Body of pancreas (tissue), 4 donors: ENCODE measurements at places on chromosomes 4 and X.

DNA sequence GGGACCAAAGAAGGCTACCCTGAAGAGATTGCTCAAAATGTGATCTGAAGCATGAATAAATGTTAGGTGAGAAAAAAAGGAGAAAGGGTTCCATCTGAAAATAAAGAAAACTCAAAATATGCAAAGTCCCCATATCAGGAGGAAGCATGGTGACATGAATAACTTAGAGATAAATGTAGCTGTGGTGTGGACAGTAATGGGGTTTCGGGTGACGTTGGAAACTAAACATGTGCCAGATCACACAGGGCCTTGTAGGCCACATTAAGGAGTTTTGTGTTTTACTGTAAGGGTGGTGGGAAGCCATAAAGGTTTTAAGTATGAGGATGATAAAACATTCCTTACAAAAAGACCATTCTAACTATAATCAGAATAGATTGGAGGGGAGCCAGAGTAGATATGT lies 40.3 kb upstream of the ACSL4 start:
- H3K4me3 ChIP-seq: no peak overlapping the region
- DNase-seq: no peak
- H3K27me3 ChIP-seq: no peaks in the 10 kb centered on the region
- no peaks in the 10 kb centered on the region for H3K4me1 ChIP-seq
- H3K27ac ChIP-seq: no peak overlapping the region
- H3K36me3 ChIP-seq: no peaks in the 10 kb centered on the region

GRCh38 chr4:183437452-183437851 lies 7.0 kb upstream of the CDKN2AIP start:
- no peaks in the 10 kb centered on the region for H3K27me3 ChIP-seq
- H3K27ac ChIP-seq: peak overlapping the region; percentile 88
- H3K4me3 ChIP-seq: no peak overlapping the region
- DNase-seq: no peak

GRCh38 chr4:177125656-177126055 lies 184.0 kb upstream of the NEIL3 start:
- no peaks in the 10 kb centered on the region for H3K4me1 ChIP-seq
- H3K4me3 ChIP-seq: no peak overlapping the region
- no peak for DNase-seq
- no peak overlapping the region for H3K27ac ChIP-seq
- H3K27me3 ChIP-seq: no peaks in the 10 kb centered on the region

GRCh38 chrX:108399418-108400165 lies 38.6 kb downstream of the COL4A6 start:
- no peak overlapping the region for H3K27ac ChIP-seq
- H3K4me1 ChIP-seq: no peaks in the 10 kb centered on the region
- H3K27me3 ChIP-seq: no peaks in the 10 kb centered on the region
- no peaks in the 10 kb centered on the region for H3K36me3 ChIP-seq
- H3K4me3 ChIP-seq: no peak overlapping the region

- peaks cover 12% of the 10 kb centered on the region for H3K4me1 ChIP-seq
- H3K36me3 ChIP-seq: no peaks in the 10 kb centered on the region
- no peak overlapping the region for H3K27ac ChIP-seq
- H3K27me3 ChIP-seq: no peaks in the 10 kb centered on the region
Measured at GRCh38 chr4:73859614-73860088, 6.6 kb downstream of the PF4V1 start.

GRCh38 chr4:76515975-76516843 lies 81.2 kb downstream of the SHROOM3 start:
- no peaks in the 10 kb centered on the region for H3K27me3 ChIP-seq
- no peak for DNase-seq
- no peak overlapping the region for H3K4me3 ChIP-seq
- no peaks in the 10 kb centered on the region for H3K36me3 ChIP-seq

DNA sequence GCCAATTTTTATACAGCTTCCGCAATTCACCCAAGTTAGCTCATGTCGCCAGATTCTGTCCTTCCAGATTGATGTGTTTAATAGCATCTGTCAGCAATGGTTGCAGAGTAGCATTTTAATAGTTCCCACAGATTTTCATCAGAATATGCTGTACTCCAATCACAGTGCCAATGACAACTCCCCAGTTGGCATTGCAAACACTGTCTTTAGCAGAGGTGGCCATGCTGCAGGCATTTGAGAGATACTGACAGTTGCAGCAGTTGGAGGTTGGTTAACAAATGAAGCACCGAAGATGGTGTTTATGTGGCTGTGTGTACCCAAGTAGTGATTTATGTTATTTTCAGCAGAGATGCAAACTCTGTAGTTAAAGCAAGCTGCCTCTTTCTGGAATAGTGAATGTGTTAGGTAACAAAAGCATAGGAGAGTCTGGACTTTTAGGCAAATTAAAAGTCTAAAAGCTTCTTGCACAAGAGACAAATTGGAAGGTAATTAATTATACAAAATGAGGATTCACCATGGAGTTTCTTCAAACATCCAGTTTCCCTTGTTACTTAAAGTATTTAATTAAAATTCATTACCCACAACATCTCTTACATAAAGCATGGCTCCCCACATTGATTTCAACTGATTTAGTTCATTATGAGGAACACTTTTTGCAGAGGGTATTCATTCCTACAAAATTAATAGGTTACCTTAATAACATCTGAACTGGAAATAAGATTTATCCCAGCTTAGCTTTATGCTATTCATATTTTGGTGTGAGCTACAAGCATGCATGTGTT lies 65.2 kb downstream of the PARM1 start:
- DNase-seq: no peak
- H3K4me1 ChIP-seq: no peaks in the 10 kb centered on the region

DNA sequence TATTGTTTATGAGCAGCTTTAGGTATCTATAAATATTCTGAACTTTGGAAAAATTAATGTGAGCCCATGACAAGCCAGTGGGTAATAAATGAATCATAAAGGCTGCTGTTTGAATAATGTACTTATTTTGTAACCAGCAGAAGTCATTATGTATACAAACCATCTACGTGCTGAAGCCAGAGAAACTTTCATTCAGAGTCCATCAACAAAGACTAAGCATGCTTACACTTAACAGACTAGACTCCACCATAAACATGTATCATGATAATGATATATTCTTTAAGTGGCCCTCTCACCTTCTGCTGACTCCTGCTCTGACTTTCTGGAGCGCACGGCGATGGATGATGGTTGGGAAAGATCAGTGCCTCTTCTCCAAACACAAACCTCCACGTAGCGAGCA lies 72.0 kb downstream of the SMARCA5 start:
- no peak overlapping the region for H3K27ac ChIP-seq
- H3K27me3 ChIP-seq: no peaks in the 10 kb centered on the region
- H3K4me3 ChIP-seq: no peak overlapping the region
- DNase-seq: no peak
- no peaks in the 10 kb centered on the region for H3K36me3 ChIP-seq

- no peak overlapping the region for H3K27ac ChIP-seq
- no peaks in the 10 kb centered on the region for H3K27me3 ChIP-seq
- no peaks in the 10 kb centered on the region for H3K4me1 ChIP-seq
- H3K36me3 ChIP-seq: no peaks in the 10 kb centered on the region
- H3K4me3 ChIP-seq: no peak overlapping the region
- no peak for DNase-seq
Measured at GRCh38 chr4:168540503-168541265, 43.8 kb downstream of the PALLD start.

DNA sequence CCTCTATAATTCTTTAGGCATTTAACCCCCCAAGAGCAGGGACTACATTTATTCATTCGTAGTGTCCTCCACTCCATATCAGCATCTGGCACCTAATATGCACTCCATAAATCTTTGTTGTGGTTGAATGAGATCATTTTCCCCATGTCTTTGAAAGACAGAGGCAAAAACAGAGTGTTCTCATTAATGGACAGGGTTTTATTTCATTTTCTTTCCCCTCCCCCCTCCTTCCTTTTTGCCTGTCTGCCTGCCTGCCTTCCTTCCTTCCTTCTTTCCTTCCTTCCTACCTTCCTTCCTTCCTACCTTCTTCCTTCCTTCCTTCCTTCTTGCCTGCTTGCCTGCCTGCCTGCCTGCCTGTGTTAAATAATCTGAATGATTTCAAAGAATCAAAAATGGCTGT lies 83.2 kb downstream of the SHROOM3 start:
- H3K27me3 ChIP-seq: no peaks in the 10 kb centered on the region
- H3K36me3 ChIP-seq: no peaks in the 10 kb centered on the region
- no peak overlapping the region for H3K4me3 ChIP-seq
- no peak for DNase-seq
- peaks cover 8% of the 10 kb centered on the region for H3K4me1 ChIP-seq

DNA sequence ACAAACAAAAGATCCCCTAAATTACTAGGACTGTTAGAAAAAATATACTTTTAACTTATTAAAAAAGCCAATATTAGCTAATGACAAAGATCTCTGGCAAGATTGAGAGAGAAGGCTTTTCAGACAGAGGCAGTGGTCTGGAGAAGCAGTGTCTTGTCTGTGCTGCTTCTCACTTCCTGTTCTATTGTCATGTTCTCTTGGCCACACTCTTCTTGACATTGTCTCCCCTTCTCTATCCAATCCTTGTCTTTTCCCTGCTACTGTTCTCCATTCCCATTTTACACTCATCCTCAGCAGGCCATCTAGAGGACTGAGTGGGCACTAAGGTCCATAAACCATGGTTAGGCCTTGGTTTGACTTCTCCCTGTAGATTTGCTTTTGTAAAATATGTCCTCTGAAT lies 14.0 kb upstream of the TAPT1 start:
- no peak overlapping the region for H3K4me3 ChIP-seq
- H3K27ac ChIP-seq: no peak overlapping the region
- DNase-seq: no peak
- no peaks in the 10 kb centered on the region for H3K27me3 ChIP-seq
- H3K36me3 ChIP-seq: no peaks in the 10 kb centered on the region

GRCh38 chr4:153955327-153955726 lies 166.4 kb upstream of the SFRP2 start:
- no peak overlapping the region for H3K4me3 ChIP-seq
- no peaks in the 10 kb centered on the region for H3K36me3 ChIP-seq
- H3K4me1 ChIP-seq: no peaks in the 10 kb centered on the region
- no peak overlapping the region for H3K27ac ChIP-seq

DNA sequence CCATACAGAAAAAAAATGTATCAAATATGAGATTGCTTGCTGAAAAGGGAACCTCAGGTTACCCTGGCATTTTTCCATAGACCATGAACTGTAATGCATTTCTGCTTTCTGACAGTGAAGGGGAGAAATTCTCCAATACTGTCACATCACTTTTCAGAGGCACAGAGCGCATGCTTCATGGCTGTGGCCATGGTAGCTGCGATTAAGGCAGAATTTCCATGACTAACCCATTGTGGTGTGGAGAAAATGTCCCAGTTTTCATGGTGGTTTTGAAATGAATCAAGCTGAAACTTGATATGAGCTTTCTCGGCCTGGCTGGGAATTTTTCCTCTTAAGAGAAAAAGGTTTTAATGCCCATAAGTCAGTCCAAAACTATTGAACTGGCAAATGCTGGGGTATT lies 39.5 kb upstream of the MAP3K15 start:
- H3K27ac ChIP-seq: no peak overlapping the region
- H3K27me3 ChIP-seq: no peaks in the 10 kb centered on the region
- no peak for DNase-seq

- no peak overlapping the region for H3K27ac ChIP-seq
- DNase-seq: no peak
Measured at GRCh38 chr4:67104145-67104544, 441.2 kb downstream of the CENPC start.

DNA sequence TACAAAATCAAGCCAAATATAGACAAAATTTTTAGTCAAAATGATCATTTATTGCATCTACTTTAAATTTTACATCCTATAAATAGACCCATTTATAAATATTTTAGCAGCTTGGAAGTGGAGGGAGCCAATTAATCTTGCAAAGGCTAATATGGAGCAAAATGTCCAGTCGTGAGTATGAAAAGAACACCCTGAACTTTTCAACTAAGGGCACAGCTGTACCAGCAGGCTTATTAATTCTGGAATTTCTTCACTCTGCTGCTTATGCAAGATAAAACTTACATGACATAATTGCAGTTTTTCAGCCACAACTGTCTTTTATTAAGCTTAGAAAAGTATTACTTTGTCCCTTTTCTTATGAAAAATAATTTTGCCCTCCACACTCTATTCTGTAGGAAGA lies 22.9 kb upstream of the USP53 start:
- no peak for DNase-seq
- no peaks in the 10 kb centered on the region for H3K36me3 ChIP-seq
- peak overlapping the region; percentile 56 for H3K27ac ChIP-seq
- no peak overlapping the region for H3K4me3 ChIP-seq
- H3K27me3 ChIP-seq: no peaks in the 10 kb centered on the region

GRCh38 chrX:53004038-53004437 lies 44.6 kb upstream of the GPR173 start:
- H3K27ac ChIP-seq: no peak overlapping the region
- no peaks in the 10 kb centered on the region for H3K27me3 ChIP-seq
- H3K36me3 ChIP-seq: no peaks in the 10 kb centered on the region
- no peak overlapping the region for H3K4me3 ChIP-seq
- no peak for DNase-seq

GRCh38 chrX:42694260-42694815 lies 83.6 kb downstream of the PPP1R2C start:
- peaks cover 10% of the 10 kb centered on the region for H3K4me1 ChIP-seq
- no peak overlapping the region for H3K4me3 ChIP-seq

DNA sequence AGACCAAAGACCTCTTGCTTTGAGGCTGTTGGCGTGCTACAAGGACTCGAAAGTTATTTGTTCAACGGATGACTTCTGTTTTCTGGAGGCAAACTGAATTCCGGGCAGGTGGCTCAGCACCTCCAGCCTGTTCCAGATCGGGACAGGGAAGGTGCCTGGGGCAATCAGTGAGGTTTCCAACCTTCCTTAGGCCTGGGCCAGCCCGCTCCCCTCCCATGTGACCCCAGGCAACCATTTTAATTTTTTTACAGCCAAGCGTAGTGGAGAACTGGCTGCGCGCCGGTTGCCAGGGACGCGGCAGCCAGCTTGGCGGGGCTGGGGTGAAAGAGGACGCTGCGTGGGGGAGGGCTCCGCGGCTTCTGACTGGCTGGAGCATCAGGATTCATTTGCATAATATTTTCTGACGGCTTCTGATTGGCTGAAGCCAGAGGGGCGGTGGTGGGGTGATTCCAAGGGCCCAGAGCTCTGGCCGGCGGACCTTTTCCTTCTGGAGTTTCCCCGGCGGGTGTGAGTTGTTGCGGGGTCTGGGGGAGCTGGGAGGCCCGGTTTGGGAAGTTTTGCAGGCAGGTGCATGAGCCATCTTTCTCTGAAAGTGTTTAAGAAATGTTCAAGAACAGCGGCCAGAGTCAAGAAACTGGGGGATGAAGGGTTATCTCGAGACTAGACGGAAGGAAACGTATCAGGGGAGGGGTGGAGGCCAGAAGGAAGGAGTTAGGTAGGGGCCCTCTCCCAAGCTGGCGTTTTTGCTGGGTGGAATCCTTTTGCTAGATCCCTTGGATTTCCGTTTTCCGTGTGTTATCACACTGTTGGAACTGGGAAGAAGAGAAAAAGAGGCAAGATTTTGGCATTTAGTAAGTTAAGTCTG lies at the start of gene MID1IP1:
Gene MID1IP1, plus strand, starts transcription at position 479 of the 865 bp plus-strand sequence. CDS start 3,488 bp downstream, outside the sequence.
- H3K4me1 ChIP-seq: peaks cover 18% of the 10 kb centered on the region
- peak; percentile 96 for DNase-seq
- no peaks in the 10 kb centered on the region for H3K36me3 ChIP-seq
- H3K27ac ChIP-seq: peak within 1 kb of the TSS; percentile 57
- peak within 1 kb of the TSS; percentile 20 for H3K4me3 ChIP-seq
- no peaks in the 10 kb centered on the region for H3K27me3 ChIP-seq
